ENCODE measurements at places on chromosomes 12 and 14.

DNA sequence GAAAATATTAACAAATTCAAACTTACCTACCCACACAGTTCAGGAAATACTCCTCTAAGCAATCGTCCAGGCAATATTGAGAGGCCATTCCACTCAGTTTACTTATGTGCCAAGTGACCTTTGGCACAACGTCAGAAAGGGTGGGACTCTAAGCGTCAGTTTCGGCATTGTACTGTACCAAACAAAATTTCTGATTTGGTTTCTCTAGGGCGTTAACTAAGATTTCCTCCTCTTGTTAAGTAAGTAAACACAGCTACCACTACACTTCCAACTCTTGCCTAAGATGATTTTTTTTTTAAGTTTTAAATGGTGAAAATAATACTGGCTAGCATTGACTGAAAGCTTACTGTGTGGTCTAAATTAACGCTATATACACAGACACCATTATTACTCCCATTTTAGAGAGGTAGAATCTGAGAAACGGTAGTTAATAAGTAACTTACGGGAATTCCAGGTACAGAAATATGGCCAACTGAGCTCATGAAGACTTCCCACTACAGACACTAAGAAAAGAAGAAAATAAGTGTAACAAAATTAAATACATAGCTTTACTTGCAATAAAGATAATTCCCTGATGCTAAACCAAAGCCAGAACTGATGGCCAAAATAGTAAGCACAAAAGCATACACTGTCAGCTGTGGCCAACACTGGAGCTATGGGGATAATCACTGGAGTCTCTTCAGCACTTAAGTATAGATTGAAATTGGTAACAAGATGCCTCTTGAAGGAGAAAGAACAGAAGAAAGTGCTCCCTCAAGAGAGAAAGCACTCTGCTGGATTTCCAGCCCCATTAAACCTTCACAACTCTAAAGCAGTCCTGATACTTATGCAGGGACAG, 76.1 kb downstream of the EPS8 start:
- no peak for DNase-seq

GRCh38 chr12:14664434-14665023, 31.9 kb downstream of the GUCY2C start:
- peak; percentile 33 for DNase-seq

- peak; percentile 28 for DNase-seq
Observed at GRCh38 chr12:1435456-1435855, 158.9 kb downstream of the FBXL14 start.

DNA sequence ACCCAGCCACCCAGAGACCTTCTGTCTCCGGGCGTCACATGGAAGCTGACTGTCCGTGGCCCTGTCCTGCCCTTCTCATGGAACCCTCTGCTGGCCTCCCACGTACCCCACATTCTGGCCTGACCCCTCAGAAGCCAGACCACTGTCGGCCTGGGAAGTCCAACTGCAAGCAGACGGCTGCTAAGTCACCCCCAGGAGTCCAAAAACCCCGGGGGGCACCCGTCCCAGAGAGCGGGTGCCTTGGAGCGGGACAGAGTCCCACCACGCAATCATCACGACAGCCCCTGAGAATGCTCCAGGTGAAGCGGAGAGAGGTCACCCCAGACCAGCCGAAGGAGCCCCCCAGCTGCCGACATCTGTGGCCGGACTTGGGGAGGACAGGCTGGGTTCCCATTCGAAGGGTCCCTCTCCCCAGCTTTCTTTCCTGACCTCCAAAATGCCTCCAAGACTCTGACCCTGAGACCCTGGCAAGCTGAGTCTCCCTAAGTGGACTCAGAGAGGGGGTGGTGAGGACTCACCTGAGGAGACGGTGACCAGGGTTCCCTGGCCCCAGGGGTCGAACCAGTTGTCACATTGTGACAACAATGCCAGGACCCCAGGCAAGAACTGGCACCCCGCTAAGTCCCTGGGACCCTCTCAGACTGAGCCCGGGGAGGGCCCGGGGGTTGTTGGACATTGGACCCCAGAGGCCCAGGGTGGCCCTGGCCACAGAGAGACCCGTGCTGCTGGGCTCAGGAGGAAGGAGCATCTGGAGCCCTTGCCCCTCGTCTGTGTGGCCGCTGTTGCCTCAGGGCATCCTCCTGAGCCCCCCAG, 337.1 kb downstream of the TMEM121 start:
- DNase-seq: no peak

DNA sequence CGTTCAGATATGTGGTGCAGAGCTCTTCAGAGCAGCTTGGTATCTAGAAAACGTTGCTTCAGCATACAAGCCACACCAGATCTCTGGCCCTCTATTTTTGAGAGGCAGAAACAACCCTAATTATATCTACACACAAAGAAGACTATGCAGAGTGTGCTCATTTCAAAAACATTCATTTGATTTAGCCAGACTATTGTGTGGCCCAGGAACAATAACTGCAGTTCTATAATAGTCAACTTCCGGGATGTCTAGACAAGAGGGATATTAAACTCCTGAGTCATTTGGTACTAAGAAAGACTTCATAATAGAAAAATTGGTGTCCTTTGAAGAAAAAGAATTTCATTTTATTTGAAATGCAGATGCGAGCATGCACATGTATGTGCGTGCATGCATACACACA, 153.8 kb downstream of the PELI2 start:
- DNase-seq: peak; percentile 88

- DNase-seq: no peak
Observed at GRCh38 chr14:80291101-80291500, 79.8 kb upstream of the DIO2 start.

GRCh38 chr12:64808110-64808509, 16.3 kb upstream of the TBC1D30 start:
- no peak for DNase-seq

DNA sequence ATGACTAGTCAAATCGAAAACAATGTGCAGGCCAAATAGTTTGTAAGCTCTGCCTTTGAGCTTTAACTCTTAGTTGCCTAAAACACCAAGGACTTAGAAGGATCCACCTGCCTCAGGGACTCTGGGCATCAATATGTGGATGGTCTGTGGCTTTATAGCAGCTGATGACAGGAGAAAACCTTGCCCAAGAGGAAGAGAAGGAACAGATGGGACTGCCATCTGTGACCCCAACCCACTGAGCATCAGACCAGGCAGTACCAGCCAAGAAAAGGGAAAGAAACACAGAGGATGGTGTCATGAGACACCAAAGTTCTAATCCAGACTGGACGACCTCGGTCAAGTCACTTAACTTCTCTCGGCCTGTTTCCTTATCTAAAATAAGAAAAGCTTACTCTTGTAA, 12.7 kb downstream of the TGFB3 start:
- DNase-seq: no peak

DNA sequence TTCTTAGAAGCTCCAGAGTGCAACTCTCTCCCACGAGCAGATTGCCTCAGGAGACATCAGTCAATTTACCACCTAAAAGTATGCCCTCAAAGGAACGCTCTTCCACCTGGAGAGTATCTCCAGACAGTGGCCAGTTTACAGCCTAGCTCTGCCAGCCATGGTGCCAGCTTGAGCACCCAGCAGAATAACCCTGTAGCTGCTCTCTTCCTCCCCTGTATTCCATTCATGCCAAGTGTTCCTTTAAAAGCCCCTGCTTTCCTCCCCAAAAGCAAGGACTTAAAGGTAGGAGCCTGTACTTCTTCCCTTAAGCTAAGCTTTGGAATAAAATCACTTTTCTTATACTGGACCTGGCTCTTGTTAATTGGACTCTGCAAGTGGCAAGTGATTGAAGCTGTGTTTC, 245.4 kb upstream of the TMEM132C start:
- no peak for DNase-seq

GRCh38 chr14:55713486-55713885, 133.5 kb downstream of the KTN1 start:
- DNase-seq: no peak

GRCh38 chr12:71442567-71442931, 3.0 kb downstream of the LGR5 start:
- DNase-seq: no peak

All from AG10803 (cell line).